Stimulated activated CD8-positive, alpha-beta memory T cell treated with anti-CD3 and anti-CD28 coated beads, Interleukin-15, amount 100 ng/mL, for 48 hours (primary cell): ENCODE measurements at places on chromosomes 13 and 19.

DNA sequence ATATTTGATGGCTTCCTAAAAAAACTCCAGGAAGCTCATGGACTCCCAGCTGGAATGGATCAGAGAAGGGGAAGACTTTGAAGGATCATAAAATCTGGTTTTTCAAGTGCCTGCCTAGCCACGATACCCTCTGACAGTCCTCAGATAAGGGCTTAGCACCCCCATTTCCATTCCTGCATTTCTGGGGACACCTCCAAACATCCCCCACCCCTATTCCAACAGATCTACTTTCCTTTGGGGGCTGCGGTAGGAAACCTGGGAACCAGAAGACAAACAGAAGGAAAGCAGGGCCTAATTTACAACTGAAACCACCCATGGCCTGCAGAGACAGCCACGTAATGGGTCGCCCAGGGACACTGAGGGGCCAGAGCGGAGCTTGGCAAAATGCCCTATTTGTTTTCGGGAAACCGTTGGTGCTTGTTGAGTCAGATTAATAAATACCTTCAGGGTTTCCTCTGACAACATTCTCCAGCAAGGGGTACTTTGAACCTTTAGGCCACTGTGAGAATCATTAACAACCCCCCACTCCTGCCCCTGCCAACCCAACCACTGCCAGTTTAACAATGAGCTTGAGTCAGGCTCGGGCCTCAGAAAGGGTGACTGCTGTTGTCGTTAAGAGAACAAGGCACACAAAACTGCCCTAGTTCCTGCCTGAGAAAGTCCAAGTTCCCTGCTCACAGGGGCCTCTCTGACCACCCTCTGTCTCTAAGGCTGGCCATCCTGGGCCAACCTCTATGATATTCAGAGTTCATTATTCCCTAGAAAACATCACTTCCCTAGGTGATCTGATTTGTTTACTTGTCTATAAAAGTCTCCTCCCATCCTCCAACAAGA lies 23.5 kb downstream of the RHPN2 start:
- DNase-seq: no peak

DNA sequence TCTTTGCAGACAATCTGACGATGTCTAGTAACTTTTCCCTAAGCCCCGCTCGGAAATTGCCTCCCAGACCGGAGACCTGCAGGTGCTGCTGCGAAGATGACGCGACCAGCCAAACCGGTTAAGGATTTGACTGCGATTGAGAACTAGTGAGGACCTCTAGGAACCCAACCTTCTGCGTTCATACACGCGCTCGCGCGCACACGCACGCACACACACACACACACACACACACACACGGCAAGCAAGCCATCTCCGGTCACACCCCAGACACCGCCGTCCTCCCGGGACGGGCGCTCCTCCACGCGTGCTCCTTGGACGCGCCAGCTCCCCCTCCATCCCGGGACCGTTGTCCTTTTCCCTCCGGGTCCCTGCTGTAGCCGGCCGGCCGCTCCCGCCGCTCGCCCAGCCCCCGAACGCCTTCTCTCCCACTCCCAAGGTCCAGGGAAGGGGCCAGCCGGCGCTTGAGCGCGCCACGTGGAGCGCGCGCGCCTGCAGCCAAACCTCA lies 1.2 kb downstream of the TBC1D4 start:
- DNase-seq: no peak

GRCh38 chr13:21341637-21342422 lies 117.3 kb downstream of the ZDHHC20 start:
- no peak for DNase-seq

DNA sequence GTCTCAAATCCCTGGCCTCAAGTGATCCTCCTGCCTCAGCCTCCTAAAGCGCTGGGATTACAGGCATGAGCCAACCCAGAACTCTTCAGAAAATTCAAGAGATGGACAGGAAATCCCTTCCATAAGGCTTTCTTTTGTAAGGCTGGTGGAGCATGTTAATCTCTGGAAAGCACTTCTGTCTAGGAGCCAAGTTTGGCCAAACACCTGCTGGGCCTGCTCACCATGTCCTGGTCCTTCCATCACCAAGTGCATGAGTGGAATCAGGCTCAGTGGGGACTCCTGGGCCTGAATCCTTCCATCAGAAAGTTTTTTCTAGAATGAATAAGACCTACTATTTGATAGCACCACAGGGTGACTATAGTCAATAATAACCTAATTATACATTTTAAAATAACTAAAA lies 148.0 kb downstream of the DCLK1 start:
- no peak for DNase-seq

GRCh38 chr19:14615623-14616022 lies 32.7 kb downstream of the CLEC17A start:
- no peak for DNase-seq

DNA sequence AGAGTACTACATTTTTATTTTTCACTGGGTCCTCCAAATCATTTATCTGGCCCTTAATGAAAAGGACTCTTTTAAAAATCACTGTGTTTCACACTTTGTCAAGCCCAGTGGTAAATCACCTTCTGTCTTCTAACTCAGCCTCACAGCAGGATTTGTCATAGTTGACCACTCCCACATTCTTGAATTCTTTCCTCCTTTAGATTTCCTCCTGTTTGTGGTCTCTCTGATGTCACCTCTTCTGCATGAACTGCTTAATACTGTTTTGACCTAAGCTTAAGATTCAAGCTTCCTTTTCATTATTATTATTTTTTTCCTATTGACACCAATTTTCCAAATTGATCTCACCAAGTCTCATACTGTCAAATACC lies 899.8 kb upstream of the MIR17HG start:
- no peak for DNase-seq

DNA sequence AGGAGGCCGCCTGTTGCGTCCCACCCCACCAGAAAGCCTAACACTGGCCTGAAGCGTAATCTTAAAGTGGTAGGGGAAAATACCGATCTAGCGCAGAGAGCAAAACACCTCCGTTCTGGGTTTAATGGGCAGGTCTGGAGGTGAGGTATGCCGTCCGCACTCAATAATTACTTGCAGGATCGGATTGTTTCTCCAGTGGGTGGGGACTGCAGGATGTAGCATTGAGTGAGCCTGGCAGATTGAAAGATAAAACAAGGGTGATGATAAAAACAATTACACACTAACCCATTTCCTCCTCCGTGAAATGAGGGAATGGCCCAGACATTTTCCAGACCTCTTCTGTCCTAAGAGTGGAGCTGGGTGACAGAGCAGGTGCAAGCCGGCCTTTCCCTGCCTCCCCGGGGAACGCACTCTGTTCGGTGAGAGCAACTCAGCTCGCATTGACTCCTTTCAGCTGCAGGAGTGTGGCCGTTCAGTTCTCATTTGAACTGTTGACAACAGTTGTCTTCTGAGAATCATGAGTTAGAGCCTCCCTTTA lies 110.2 kb upstream of the DOCK9 start:
- DNase-seq: no peak

DNA sequence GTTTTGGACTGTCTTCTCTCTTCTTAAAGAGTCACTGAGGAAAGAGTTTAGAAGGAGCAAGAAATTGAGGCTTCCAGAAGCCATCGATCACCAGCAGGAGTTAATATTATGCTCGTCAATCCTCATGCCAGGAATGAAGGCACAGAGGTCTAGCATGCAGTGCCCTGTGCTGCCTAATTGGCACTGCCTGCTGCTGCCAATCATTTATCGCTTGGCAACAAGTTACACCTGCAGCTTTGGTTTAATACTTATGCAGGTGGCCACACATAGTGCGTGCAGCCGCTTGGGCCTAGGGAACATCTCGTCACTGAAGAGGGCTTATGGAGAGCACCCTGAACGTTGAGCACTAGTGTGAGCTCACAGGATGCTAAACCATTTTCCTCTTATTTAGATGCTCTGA lies 2.7 kb upstream of the SOX1 start:
- DNase-seq: no peak

DNA sequence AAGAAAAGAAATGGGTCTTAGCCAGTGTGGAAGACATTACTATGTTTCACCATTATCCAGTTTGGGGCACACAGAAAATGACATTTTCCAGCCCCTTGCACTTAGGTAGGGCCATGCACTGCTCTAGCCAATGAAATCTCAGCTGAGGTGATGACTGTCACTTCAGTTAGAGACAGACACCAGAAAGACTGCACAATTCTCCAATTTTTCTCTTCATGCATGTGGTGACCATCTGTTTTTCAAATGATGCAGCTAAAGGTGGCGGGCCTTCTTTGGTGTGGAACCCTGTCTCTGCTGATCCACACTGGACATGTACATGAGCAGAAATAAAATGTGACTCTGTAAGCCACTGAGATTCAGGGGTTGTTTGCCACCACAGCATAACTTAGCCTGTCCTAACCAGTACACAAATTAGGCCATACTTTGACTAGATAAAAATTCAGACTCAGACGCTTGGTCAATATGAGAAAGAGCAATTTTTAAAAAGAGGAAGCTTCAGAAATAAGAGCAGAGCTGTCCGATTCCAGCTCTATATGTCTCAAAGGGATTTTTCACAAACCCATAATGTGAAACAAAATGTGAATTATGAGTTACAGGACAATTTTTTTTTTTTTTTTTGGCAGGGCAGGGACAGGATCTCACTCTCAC lies 6.7 kb downstream of the ZNF565 start:
- DNase-seq: no peak
